CD8-positive, alpha-beta memory T cell (primary cell): ENCODE measurements at places on chromosomes 2 and 18.

- no peak for DNase-seq
These were observed 44.0 kb downstream of the GYPC start for GRCh38 chr2:126699716-126700581.

DNA sequence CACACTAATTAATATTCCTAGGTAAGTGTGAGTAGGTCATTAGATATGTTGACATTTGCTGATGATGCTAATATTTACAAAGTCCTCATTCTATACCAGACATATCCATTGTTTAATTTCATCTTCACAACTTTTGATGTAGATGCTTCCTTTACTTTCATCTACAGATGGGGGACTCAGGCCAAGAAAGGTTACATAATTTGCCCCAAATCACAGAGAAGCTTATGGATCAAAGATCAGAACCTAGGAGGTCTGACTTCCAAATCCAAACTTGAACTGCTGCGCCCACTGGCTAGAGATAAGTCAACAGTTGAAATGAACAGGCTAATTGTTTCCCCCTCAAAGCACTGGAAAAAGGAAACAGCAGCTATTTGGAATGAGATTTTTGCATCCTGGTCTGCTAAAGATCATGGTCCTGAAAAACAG is 95.6 kb upstream of the TMEM178A start:
- no peak for DNase-seq

DNA sequence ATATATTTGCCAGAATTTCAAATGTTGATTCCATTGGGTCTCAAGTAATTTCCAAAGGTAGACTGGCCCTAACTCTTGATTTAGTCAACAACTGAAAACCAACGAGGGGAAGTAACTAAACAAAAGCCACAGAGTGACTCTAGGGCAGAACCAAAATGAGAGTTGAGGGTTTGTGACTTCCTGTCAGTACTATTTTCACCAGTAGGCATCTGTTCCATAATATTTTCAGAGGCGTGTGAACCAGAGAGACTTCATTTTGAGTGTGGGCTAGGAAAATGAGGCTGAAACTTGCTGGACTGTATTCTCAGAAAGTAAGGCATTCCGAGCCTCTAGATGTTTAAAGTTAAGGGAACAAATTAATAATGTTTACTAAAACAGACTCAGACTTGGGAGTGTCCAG is 70.6 kb downstream of the GDF7 start:
- DNase-seq, result no peak

GRCh38 chr18:63949068-63949737 is at the start of gene HMSD:
TSS of gene HMSD (plus strand) at chr18:63949301. CDS start at chr18:63953456, 4,155 bp downstream.
- DNase-seq, result peak; percentile 44

- no peak for DNase-seq
These were observed 1007.0 kb upstream of the ACVR2A start for GRCh38 chr2:146837857-146838256.

- DNase-seq, result no peak
These were observed 11.9 kb upstream of the CCNT2 start for GRCh38 chr2:134906726-134907125.

GRCh38 chr2:137672989-137673552 is 291.2 kb upstream of the HNMT start:
- DNase-seq, result no peak

DNA sequence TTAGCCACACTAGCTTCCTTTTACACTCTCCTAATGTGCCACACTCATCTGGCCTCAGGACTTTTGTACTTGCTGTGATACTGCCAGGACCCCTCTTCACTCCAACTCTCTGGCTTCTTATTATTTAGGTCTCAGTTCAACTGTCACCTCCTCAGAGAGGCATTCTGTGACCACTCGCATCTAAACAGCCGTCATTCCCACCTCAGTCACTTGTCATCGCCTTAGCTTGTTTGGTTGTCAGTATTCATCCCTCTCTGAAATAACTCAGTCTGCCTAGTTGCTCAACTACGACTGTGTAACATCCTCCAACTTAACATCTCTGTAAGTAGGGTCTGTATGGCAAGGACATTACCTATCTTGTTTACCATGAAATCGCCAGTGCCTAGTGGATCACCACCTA is 27.2 kb downstream of the MGAT4A start:
- no peak for DNase-seq

DNA sequence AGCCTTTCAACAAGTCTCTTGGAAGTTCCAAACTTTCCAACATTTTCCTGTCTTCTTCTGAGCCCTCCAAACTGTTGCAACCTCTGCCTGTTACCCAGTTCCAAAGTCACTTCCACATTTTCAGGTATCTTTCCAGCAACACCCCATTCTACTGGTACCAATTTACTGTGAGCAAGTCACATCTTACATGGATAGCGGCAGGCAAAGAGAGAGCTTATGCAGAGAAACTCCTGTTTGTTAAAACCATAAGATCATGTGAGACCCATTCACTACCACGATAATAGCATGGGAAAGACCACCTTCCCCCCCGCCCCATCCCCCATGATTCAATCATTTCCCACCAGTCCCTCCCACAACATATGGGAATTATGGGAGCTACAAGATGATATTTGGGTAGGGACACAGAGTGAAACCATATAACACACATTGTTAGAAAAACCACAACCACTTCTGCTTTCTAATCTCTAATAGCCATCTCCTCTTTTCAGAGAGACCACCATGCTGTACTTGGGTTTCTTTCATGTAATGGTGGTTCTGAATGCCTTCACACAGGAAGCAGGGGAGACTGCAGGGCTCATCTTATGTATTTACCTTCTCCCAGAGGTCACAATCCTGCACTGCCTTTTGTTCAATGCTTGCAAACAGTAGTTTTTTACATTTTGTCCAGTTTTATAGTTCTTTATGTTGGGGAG is 46.0 kb upstream of the CALCRL start:
- DNase-seq, result no peak
